ENCODE measurements at places on chromosomes 2 and 18.

GRCh38 chr2:236137066-236137465 lies 31.1 kb downstream of the GBX2 start:
- H3K4me1 ChIP-seq: no peaks in the 10 kb centered on the region
- H3K4me3 ChIP-seq: no peak overlapping the region
- peaks cover 2% of the 10 kb centered on the region for H3K27me3 ChIP-seq
- DNase-seq: no peak
- no peaks in the 10 kb centered on the region for H3K36me3 ChIP-seq
- H3K27ac ChIP-seq: no peak overlapping the region

- H3K27ac ChIP-seq: no peak overlapping the region
- H3K27me3 ChIP-seq: no peaks in the 10 kb centered on the region
- no peaks in the 10 kb centered on the region for H3K36me3 ChIP-seq
These were observed 27.6 kb upstream of the CABLES1 start for GRCh38 chr18:23107718-23108117.

- H3K36me3 ChIP-seq: no peaks in the 10 kb centered on the region
- DNase-seq: no peak
- H3K27me3 ChIP-seq: no peaks in the 10 kb centered on the region
- no peak overlapping the region for H3K4me3 ChIP-seq
These were observed 54.7 kb downstream of the CMPK2 start for GRCh38 chr2:6810961-6811360.

DNA sequence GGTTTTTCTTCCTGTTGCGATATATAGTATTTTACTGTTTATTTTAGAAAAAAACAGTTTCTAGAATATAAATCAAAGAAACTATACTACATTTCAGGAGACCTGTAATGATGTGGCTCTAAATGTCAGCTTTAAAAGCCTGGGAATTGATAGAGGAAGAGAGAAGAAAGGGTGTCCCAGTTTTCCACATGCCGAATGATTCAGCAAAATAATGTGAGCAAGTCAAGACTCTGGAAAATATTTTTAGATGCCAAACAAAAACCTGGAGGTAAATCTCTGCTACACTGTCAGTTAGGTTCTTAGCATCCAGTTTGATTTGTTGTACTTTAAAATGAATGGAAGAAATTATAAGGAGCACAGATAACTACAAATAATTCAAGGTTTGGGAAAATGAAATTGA lies 67.1 kb upstream of the DSG1 start:
- no peaks in the 10 kb centered on the region for H3K4me1 ChIP-seq
- H3K4me3 ChIP-seq: no peak overlapping the region
- H3K27me3 ChIP-seq: no peaks in the 10 kb centered on the region
- H3K27ac ChIP-seq: no peak overlapping the region

- no peak overlapping the region for H3K4me3 ChIP-seq
- H3K27ac ChIP-seq: no peak overlapping the region
- H3K27me3 ChIP-seq: no peaks in the 10 kb centered on the region
- DNase-seq: no peak
These were observed 95.0 kb upstream of the ZNF521 start for GRCh38 chr18:25446972-25447371.

DNA sequence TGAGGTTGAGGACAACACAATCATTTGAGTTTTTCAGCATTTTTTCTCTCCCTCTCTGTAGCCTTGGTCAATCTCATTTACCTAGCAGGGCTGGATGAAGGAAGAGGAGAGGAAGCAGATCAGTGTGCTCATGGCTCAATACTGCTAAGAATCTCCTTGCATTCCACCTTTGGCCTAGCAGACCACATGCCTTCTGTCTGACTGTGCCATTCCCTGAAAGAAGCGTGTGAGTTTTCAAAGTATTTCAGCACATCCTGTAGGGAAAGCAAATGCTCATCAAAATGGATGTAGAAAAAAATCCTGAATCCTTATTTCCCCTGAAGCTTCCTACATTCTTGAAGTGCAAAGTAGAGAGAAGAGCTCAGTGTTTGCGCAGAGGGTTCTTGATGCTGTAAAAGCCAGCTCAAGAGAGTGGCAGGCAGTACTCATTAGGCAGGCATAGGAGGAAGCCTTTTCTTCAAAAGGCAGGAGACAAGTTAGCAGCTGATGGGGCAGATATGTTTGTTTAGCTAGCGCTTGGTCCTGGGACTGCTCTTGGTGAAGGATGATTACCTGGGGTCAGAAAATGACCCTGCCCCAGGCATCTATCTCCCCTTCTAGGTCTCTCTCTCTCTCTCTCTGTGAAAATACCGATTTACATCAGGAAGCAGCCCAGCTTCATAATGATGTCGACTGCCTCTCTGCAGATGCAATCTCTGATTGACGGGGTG lies 14.4 kb upstream of the PIK3C3 start:
- H3K27ac ChIP-seq: no peak overlapping the region
- H3K27me3 ChIP-seq: no peaks in the 10 kb centered on the region
- H3K4me1 ChIP-seq: no peaks in the 10 kb centered on the region
- no peak for DNase-seq

- H3K36me3 ChIP-seq: no peaks in the 10 kb centered on the region
- H3K4me1 ChIP-seq: no peaks in the 10 kb centered on the region
- H3K27ac ChIP-seq: peak overlapping the region; percentile 25
- no peak for DNase-seq
These were observed 150.0 kb upstream of the ALKAL2 start for GRCh38 chr2:437756-438393.

- H3K27ac ChIP-seq: no peak overlapping the region
- H3K4me3 ChIP-seq: no peak overlapping the region
- no peaks in the 10 kb centered on the region for H3K36me3 ChIP-seq
- no peaks in the 10 kb centered on the region for H3K4me1 ChIP-seq
These were observed 665.3 kb downstream of the STK39 start for GRCh38 chr2:167581961-167582574.

DNA sequence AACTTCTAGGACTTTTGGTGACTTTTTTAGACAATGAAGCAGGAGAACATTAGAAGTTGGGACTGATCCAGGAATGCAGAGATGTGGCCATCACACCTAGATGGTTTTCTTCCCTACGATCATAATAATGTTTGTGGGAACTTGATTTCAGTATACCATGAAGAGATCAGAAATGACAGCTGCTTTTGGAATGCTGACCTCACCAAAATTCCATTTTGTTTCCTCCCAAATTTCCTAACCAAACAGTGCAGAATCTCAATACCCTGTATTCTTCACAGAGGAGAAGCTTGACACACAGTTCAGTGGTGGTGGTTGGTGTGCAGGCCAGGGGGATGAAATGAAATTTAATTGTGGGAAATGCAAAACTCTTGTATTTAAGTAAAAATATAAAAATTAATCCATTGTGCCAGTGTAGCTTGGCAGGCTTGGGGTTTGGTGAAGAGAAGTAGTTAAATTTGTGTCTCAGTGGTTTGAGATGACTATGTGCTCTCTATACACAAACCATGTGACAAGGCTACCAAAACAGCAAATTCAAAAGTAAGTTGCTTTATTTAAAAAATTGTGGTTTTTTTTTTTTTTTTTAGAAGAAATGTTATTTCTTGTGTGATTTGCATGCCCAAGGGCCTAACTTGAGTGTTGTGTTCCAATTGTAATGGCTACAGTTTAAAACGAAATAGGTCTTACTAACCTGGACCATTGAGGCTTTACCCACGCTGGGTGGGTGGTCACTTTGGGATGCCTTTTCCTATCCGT lies 252.4 kb downstream of the LPIN1 start:
- no peaks in the 10 kb centered on the region for H3K36me3 ChIP-seq
- no peaks in the 10 kb centered on the region for H3K27me3 ChIP-seq
- DNase-seq: no peak
- H3K4me3 ChIP-seq: no peak overlapping the region

- no peak overlapping the region for H3K27ac ChIP-seq
- H3K4me3 ChIP-seq: no peak overlapping the region
- H3K36me3 ChIP-seq: no peaks in the 10 kb centered on the region
- no peak for DNase-seq
- no peaks in the 10 kb centered on the region for H3K27me3 ChIP-seq
- H3K4me1 ChIP-seq: peaks cover 6% of the 10 kb centered on the region
These were observed 207.9 kb upstream of the NT5C1B start for GRCh38 chr2:18797133-18797845.

GRCh38 chr2:216057688-216058193 lies 23.9 kb downstream of the PECR start:
- no peaks in the 10 kb centered on the region for H3K27me3 ChIP-seq
- no peak for DNase-seq
- peak overlapping the region; percentile 24 for H3K27ac ChIP-seq
- no peak overlapping the region for H3K4me3 ChIP-seq
- peaks cover 4% of the 10 kb centered on the region for H3K36me3 ChIP-seq

GRCh38 chr18:12034241-12035100 lies 53.2 kb downstream of the IMPA2 start:
- DNase-seq: no peak
- H3K27ac ChIP-seq: no peak overlapping the region
- peaks cover 17% of the 10 kb centered on the region for H3K36me3 ChIP-seq
- H3K4me3 ChIP-seq: no peak overlapping the region
- no peaks in the 10 kb centered on the region for H3K4me1 ChIP-seq
- no peaks in the 10 kb centered on the region for H3K27me3 ChIP-seq

- H3K27ac ChIP-seq: no peak overlapping the region
- H3K27me3 ChIP-seq: no peaks in the 10 kb centered on the region
- DNase-seq: no peak
- H3K4me3 ChIP-seq: no peak overlapping the region
- no peaks in the 10 kb centered on the region for H3K4me1 ChIP-seq
These were observed 240.7 kb upstream of the FAM98A start for GRCh38 chr2:33839791-33840190.

GRCh38 chr2:39541011-39541930 lies 104.2 kb upstream of the MAP4K3 start:
- H3K27ac ChIP-seq: no peak overlapping the region
- H3K4me3 ChIP-seq: no peak overlapping the region
- H3K27me3 ChIP-seq: no peaks in the 10 kb centered on the region
- no peaks in the 10 kb centered on the region for H3K36me3 ChIP-seq
- no peak for DNase-seq
- H3K4me1 ChIP-seq: no peaks in the 10 kb centered on the region

DNA sequence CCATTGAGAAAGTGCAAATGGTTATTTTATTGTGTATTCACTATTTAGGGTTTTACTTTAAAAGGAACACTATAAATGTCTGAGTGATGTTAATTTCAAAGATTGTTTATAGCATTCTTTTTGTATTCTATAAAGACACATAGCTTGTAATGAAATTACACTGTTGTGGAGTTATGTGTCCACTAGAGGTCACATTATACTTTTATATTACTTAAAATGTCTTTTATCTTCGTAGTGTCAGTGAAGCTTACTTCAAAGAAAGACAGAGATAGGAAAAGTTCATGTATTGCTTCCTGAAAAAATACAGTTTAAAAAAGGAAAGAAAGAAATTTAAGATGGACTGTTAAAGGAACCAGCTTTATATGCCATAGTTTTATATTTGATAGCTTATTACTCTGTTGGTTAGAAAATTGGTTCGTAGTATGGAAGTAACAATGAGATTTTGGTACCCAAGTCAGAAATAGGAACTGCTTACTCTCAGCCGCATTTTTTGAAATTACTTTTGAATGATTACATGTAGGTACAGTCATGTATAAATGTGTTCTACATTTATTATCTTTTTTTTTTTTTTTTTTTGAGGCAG lies 20.5 kb downstream of the APLF start:
- H3K27ac ChIP-seq: no peak overlapping the region
- DNase-seq: no peak
- no peaks in the 10 kb centered on the region for H3K27me3 ChIP-seq
- H3K4me3 ChIP-seq: no peak overlapping the region

DNA sequence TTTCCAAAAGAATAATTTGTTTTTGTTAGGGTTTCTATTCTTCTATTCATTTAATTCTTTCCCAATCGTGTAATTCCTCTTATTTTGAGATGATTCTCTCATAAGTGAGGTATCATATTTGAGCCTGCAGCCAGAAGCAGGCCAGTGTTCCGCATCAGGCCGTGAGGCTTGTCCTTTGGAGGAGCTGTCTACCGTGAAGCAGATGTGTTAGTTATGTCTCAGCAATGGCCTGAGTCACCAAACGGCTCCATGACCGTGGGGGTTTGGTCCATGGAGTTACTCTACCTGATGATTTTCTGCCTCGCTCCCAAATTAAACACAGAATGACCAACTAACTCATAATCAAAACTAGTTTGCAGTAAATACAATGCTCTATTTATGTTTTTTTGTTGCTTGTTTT lies 64.2 kb upstream of the TMEM87B start:
- no peak overlapping the region for H3K27ac ChIP-seq
- H3K27me3 ChIP-seq: no peaks in the 10 kb centered on the region
- no peak overlapping the region for H3K4me3 ChIP-seq
- peaks cover 5% of the 10 kb centered on the region for H3K4me1 ChIP-seq
- peaks cover 28% of the 10 kb centered on the region for H3K36me3 ChIP-seq

DNA sequence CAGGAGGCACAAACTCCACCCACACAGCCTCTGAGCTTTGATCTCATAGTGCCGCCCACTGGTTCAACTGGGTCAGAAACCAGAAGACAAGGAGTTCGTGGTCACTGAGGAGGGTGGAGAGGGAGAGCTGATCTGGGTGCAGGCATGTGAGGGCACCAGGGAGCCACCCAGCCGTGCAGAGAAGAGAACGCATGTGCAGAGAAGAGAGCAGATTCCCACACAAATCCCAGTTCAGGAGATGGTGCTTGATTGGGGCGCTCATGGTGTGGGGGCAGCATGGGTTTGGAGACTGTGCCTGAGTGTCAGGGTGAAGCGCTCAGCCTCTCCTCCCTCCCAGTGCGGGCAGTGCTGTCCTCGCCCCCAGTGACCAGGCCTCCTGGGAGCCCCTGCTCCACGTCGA lies 375.2 kb upstream of the MYT1L start:
- H3K4me3 ChIP-seq: no peak overlapping the region
- no peaks in the 10 kb centered on the region for H3K4me1 ChIP-seq
- no peaks in the 10 kb centered on the region for H3K27me3 ChIP-seq
- H3K27ac ChIP-seq: no peak overlapping the region

- no peaks in the 10 kb centered on the region for H3K27me3 ChIP-seq
- no peaks in the 10 kb centered on the region for H3K36me3 ChIP-seq
- H3K4me3 ChIP-seq: no peak overlapping the region
- no peak for DNase-seq
These were observed 405.3 kb upstream of the GALNT5 start for GRCh38 chr2:156852210-156852609.

DNA sequence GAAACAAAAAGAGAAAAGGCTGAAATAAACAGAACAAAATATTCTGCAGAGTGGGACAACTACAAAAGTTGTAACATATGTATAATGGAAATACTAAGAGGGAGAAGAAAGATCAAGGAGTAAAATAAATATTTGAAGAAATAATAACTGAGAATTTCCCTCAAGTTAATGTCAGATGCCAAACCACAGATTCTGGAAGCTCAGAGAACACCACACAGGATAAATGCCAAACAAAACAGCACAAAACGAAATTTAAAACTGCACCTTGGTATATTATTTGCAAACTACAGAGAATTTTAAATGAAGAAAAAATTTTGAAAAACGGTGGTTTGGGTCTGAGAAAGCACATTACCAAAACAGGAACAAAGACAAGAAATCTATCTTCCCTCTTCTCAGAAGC lies 1588.9 kb upstream of the TMEFF2 start:
- H3K27ac ChIP-seq: no peak overlapping the region
- no peak for DNase-seq
- no peaks in the 10 kb centered on the region for H3K4me1 ChIP-seq
- no peaks in the 10 kb centered on the region for H3K36me3 ChIP-seq
- no peak overlapping the region for H3K4me3 ChIP-seq
- no peaks in the 10 kb centered on the region for H3K27me3 ChIP-seq

Data from tibial nerve (tissue), 4 donors.